Suprapubic skin (tissue), 4 donors: ENCODE measurements at places on chromosomes 16 and 17.
A peak's percentile ranks its signal among the peaks of the same experiment; 100 is the strongest.

DNA sequence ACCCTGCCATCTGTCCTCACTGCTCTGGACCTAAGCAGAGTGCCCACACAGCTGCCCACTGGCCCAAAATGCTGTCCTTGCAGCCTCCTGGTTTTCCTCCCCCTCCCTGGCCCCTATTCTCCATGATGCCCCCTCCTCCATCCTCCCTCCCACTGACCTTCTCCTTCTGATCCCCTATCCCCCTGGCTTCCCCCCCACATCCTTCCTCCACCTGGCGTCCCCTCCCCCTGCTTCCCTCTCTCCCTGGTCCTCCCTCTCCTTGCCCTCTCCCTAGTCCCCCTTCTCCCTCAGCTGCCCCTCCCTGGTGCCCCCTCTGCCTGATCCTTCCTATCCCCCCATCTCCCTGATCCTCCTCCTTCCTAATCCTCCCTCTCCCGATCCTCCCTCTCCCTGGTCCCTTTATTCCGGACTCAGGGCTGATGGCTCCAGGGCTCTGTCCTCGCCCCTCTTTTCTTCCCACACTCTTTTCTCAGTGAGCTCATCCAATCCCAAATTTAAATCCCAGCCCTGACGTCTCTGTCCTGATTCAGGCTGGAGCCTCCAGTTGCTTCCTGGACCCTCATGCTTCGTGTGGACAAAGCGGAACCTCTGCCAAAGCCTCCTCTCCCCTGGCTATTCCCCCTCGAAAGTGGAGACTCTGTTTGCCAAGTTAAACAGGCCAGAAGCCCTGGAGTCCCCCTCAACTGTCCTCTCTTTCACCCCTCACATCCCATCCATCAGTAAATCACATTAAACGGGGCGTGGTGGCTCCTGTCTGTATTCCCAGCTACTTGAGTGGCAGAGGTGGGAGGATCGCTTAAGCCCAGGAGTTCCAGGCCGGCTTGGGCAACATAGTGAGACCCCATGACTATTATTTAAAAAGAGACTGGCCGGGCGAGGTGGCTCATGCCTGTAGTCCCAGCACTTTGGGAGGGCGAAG, 18.1 kb upstream of the RHBDF2 start:
- H3K27ac ChIP-seq, result no peak overlapping the region
- no peak for DNase-seq
- H3K4me1 ChIP-seq, result peaks cover 21% of the 10 kb centered on the region
- H3K4me3 ChIP-seq, result no peak overlapping the region
- H3K36me3 ChIP-seq, result no peaks in the 10 kb centered on the region

- H3K36me3 ChIP-seq, result no peaks in the 10 kb centered on the region
- H3K4me1 ChIP-seq, result no peaks in the 10 kb centered on the region
- DNase-seq, result no peak
- H3K4me3 ChIP-seq, result no peak overlapping the region
- H3K27ac ChIP-seq, result no peak overlapping the region
Observed at GRCh38 chr17:17628388-17629008, 37.0 kb upstream of the PEMT start.

- no peak for DNase-seq
- H3K4me3 ChIP-seq, result no peak overlapping the region
- peaks cover 56% of the 10 kb centered on the region for H3K4me1 ChIP-seq
- no peaks in the 10 kb centered on the region for H3K36me3 ChIP-seq
- H3K27me3 ChIP-seq, result no peaks in the 10 kb centered on the region
- H3K27ac ChIP-seq, result peak overlapping the region; percentile 70
Observed at GRCh38 chr16:75377729-75378386, 55.4 kb downstream of the CFDP1 start.

- H3K4me1 ChIP-seq, result peaks cover 64% of the 10 kb centered on the region
- H3K27ac ChIP-seq, result peak overlapping the region; percentile 82
- no peaks in the 10 kb centered on the region for H3K27me3 ChIP-seq
- no peak overlapping the region for H3K4me3 ChIP-seq
- H3K36me3 ChIP-seq, result no peaks in the 10 kb centered on the region
Observed at GRCh38 chr17:882827-883585, 96.6 kb downstream of the NXN start.

GRCh38 chr16:85206472-85207356, 94.4 kb upstream of the CIBAR2 start:
- no peak for DNase-seq
- H3K27ac ChIP-seq, result no peak overlapping the region
- H3K4me1 ChIP-seq, result peaks cover 64% of the 10 kb centered on the region
- H3K4me3 ChIP-seq, result peak overlapping the region; percentile 2

- no peak overlapping the region for H3K27ac ChIP-seq
- peaks cover 41% of the 10 kb centered on the region for H3K4me1 ChIP-seq
- H3K27me3 ChIP-seq, result no peaks in the 10 kb centered on the region
- peaks cover 86% of the 10 kb centered on the region for H3K36me3 ChIP-seq
Observed at GRCh38 chr17:18250259-18250658, 8.3 kb downstream of the FLII start.

- peak overlapping the region; percentile 15 for H3K27ac ChIP-seq
- H3K27me3 ChIP-seq, result no peaks in the 10 kb centered on the region
- H3K4me1 ChIP-seq, result peaks cover 4% of the 10 kb centered on the region
Observed at GRCh38 chr17:60398227-60398959, 6.5 kb upstream of the USP32 start.

GRCh38 chr17:63974594-63975192, 2.0 kb upstream of the SCN4A start:
- no peak for DNase-seq
- H3K27ac ChIP-seq, result no peak overlapping the region

- H3K4me3 ChIP-seq, result no peak overlapping the region
- H3K36me3 ChIP-seq, result peaks cover 6% of the 10 kb centered on the region
- no peak overlapping the region for H3K27ac ChIP-seq
- H3K4me1 ChIP-seq, result no peaks in the 10 kb centered on the region
Observed at GRCh38 chr17:76293106-76293505, 15.0 kb downstream of the QRICH2 start.

DNA sequence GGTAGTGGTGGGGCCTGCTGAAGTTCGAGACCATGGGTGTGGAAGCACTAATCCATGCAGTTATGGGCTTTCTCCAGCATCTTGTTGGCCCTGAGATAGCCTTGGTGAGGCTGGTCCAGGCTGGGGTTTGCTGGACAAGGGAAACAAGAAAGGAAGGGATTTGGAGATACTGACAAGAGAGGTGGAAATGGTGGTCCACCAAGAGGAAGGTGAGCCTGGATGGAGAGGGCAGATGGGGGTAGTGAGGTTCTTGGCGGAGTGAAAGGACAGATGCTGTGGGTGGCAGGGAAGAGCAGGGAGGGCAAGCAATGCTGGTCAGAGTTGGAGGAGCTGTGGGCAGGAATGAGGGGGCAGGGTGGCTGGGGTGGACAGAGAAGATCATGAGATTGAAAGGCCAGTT, 5.5 kb upstream of the SMPD3 start:
- H3K27ac ChIP-seq, result no peak overlapping the region
- no peaks in the 10 kb centered on the region for H3K4me1 ChIP-seq
- no peak overlapping the region for H3K4me3 ChIP-seq
- no peak for DNase-seq
- H3K27me3 ChIP-seq, result no peaks in the 10 kb centered on the region
- no peaks in the 10 kb centered on the region for H3K36me3 ChIP-seq

DNA sequence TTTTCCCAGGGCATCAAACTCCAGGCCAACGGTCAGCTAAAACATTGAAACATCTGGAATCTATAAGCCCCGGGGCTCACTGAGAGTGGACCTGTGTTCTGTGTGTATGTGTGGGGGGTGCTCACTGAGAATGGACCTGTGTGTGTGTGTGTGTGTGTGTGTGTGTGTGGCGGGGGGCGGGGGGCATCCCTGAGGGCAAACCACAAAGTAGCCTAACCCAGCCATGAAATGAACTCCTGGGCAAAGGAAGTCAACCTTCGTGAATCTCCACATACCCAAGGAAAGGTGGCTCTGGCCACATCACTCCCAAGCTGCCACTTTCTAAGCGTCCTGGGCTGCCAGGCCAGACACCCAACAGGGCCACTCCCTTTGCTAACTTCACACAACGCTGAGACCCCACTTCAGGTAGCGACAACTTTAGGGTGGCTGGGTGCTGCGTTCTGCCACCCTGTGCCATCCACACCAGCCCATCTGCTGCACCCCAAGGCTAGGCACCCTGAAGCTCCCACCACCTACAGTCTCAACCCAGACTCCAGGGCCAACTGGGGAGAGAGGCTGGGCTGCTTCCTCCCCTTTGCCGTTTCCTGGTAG, 1.6 kb downstream of the MAFG start:
- H3K4me3 ChIP-seq, result peak overlapping the region; percentile 87
- peak overlapping the region; percentile 92 for H3K27ac ChIP-seq
- DNase-seq, result no peak

GRCh38 chr16:88524973-88525662, 45.1 kb upstream of the ZC3H18 start:
- H3K4me1 ChIP-seq, result peaks cover 23% of the 10 kb centered on the region
- no peaks in the 10 kb centered on the region for H3K36me3 ChIP-seq
- no peak overlapping the region for H3K4me3 ChIP-seq
- peaks cover 10% of the 10 kb centered on the region for H3K27me3 ChIP-seq

GRCh38 chr16:30581457-30581856, 4.0 kb downstream of the ZNF785 start:
- H3K36me3 ChIP-seq, result peaks cover 37% of the 10 kb centered on the region
- no peaks in the 10 kb centered on the region for H3K27me3 ChIP-seq
- H3K27ac ChIP-seq, result no peak overlapping the region
- H3K4me3 ChIP-seq, result no peak overlapping the region

DNA sequence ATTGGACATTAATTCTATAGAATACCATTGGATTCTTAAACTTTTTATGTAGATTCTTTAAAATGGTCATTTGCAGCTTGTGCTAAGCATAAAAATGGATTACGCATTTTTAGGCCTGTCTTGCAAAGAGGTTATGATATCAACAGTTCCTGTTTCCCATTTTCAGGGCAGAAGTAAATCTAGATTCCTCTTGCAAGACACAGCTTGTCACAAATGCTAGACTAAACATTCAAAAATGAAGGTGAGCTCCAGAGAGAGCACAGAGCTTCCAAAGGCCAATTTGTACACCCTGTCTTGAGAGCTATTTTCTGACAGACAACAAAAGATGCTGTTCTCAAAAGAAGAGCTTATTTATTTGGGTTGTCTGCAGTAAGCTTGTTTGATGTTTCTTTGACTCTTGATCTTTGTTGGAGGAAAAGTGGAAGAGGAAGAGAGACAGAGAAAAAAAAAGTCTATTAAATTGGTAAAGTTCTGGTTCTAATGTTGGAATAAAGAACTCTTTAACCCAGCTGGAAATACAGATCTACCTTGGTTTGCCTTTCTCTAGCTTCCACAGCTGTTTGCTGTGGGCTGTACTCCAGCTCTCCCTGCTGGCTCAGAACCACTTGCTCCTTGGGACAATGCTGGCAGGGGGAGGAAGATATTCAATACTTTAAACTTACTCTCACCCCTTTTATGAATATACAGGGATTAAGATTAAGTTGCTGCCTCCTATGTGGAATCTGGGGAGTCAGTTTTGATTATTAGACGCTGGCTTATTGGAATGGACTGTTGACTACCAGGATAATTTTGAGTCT, 651.8 kb downstream of the CDH11 start:
- H3K36me3 ChIP-seq, result no peaks in the 10 kb centered on the region
- no peak overlapping the region for H3K4me3 ChIP-seq
- H3K27me3 ChIP-seq, result no peaks in the 10 kb centered on the region
- H3K4me1 ChIP-seq, result no peaks in the 10 kb centered on the region

DNA sequence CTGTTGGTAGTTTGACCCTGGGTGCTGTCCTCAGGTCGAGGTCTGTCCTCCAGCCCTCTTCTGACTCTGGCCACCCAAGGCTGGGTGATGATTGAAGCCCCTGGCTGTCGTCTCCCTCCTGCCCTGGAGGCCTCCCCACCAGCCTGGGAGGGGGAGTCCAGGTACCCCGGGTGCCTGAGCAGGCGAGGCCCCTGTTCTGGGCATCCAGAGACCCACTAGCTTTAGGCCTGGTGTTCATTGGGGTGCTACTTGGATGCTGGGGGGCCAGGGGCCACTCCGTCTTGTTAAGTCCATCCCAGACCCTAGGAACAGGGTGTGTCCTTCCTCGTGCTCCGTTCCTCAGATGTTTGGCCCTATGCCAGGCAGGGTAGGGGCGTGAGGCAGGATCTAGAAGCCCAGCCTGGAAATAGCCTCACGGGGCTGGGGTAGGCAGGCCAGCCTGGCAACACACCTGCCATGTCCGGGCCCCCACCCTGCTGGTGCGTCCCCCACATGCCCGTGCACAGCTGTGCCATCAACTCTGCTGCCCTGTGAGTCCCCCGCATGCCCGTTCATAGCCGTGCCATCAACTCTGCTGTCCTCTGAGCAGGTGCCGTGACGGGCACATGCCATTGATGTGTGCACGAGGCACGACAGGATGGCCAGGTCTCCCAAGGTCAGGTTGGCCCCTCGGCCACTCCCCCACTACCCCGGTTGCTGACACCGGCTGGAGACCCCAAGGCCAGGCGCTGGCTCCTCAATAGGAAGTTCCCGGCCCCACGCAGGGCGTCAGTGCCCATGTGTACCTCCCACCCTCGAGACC, 36.9 kb downstream of the GINS2 start:
- H3K27ac ChIP-seq, result no peak overlapping the region
- DNase-seq, result no peak
- peaks cover 34% of the 10 kb centered on the region for H3K4me1 ChIP-seq
- H3K4me3 ChIP-seq, result no peak overlapping the region

DNA sequence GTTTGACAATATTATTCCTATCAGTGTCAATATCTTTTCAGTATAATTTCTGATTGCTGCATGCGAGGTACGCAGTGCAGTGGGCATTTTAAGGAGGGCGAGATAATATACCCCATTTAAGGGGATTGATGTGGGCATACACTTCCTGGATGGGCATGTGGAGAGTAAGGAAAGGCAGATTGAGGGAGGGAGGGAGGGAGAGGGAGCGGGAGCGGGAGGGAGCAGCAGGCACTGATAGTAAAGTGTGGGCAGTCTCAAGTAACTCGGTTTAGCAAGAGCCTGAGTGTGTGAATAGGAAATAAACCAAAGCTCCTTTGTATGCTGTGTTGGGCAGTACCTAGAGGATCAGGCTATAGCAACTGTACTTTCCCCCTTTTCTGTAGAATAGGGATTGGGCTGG, 5.1 kb downstream of the BPTF start:
- no peak for DNase-seq
- peaks cover 54% of the 10 kb centered on the region for H3K4me1 ChIP-seq
- H3K36me3 ChIP-seq, result no peaks in the 10 kb centered on the region

DNA sequence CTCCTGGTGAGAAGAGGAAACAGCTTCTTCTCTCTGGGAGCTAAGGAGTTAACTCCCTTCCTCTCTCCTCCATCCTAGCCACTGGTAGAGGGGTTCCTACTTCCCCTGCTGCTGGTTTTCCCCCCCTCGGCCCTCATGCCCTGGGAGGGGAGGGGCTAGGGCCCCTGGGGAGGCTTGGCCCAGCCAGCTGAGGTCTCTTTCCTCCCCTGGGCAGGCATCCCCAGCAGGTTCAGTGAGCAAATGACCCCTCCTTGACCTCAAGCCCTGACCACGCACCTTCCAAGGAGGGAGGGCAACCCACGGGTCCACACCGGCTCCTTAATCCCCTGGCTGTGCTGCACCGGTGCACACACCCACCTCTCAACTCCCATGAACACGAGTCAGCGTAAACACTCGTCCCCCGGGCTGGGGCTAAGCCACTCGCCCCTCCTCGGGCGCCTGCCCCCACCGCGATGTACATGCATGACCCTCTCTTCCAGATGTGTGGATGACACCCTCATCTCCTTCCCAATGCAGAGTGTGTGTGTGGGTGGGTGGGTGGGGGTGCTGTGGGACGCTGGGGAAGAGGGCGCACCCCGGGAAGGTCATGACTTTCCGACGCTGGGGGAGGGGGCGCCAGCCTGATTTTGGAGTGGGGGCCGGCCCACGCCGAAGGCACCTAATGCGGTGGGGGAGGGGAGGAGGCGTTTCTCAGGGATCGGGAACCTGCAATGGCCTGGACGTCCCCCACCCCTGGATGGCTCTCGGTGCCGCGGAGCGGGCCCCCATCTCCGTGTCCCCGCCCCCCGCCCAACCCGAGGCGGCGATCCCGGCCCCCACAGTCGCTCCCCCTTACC, 33.7 kb downstream of the SRCIN1 start:
- H3K27me3 ChIP-seq, result peaks cover 90% of the 10 kb centered on the region
- no peak overlapping the region for H3K27ac ChIP-seq
- H3K4me3 ChIP-seq, result peak overlapping the region; percentile 48
- no peaks in the 10 kb centered on the region for H3K36me3 ChIP-seq
- peaks cover 14% of the 10 kb centered on the region for H3K4me1 ChIP-seq
